ENCODE measurements at places on chromosomes 6 and 20.

GRCh38 chr20:52744441-52744840, 227.7 kb upstream of the TSHZ2 start:
- DNase-seq: no peak

- DNase-seq: no peak
Measured at GRCh38 chr20:51310216-51310615, 232.3 kb downstream of the NFATC2 start.

- no peak for DNase-seq
Measured at GRCh38 chr6:18603361-18603760, 216.2 kb downstream of the RNF144B start.

DNA sequence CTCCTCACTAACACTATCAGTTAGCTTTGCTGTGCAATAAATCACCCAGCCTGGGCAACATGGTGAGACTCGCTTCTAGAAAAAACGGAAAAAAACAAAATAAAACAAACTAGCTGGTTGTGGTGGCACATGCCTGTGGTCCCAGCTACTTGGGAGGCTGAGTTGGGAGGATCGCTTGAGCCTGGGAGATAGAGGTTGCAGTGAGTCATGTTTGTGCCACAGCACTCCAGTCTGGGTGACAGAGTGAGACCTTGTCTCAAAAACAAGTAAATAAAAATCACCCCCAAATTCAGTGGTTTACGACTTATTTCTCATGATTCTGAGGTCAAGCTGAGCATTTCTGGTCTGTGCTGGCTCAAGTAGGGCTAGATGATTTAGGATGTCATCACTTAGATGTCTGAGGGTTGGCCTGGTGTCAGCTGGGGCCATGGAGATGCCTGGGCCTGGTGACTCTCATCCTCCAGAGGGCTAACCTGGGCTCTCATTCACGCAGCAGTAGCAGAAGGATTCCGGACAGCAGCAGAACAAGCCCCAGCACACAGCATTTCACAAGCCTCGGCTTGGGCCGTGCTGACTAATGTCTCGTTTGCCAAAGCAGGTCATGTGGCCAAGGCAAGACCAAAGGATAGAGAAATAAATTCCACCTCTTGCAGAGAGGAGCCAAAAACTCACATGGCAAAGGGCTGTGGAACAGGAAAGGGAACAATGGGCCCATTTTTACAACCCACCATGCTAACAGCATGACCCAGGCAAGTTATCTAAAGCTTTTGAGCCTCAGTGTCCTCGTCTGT, 32.5 kb downstream of the MGME1 start:
- DNase-seq: no peak

DNA sequence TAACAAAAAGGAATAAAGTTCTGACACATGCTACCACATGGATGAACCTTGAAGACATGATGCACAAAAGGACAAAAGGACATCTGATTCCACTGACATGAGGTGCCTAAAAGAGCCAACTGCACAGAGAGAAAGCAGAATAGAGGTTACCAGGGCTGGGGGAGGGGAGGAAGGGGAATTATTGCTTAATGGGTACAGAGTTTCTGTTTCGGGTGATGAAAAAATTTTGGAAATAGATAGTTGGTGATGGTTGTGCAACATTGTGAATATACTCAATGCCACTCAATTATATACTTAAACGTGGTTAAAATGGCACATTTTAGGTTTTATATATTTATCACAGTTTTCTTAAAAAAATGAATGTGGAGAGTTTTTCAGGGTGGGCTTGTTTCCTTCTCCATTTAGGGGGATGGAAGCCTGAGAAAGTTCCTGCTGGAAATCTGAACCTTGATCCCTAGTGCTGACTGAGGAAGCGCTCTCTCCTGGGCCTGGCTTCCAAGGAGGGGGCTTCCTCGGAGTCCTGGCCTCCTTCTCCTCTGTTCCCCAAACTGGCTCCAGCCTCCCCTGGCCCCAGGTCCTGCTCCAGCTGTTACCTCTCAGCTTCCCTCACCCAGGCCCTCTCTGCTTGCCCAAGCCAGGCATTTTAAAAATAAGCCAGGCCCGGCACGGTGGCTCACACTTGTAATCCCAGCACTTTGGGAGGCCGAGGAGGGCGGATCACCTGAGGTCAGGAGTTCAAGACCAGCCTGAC, 79.2 kb downstream of the NOL4L start:
- DNase-seq: no peak

- no peak for DNase-seq
Measured at GRCh38 chr6:166168616-166169548, 1.2 kb upstream of the TBXT start.

DNA sequence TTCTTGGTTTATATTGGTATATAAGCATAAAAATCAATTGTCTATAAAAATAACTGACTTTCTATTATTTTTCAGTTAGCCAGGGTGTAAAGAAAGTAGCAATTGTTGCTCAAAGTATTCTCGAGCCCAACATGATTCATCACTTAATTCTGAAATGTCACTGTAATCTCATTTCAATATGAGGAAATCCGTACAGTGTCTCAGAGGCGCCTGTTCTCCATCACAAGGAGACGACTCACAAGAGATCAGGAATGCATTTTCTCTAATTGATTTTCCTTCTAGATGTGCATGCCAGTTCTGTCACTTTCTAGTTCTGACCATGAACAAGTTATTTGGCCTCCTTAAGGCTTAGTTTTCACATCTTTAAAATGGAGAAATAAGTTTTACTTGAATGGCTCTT, 753.1 kb downstream of the MAFB start:
- no peak for DNase-seq

- no peak for DNase-seq
Measured at GRCh38 chr6:53930330-53930729, 135.5 kb downstream of the LRRC1 start.

All from KG1 (cell line).